ENCODE measurements at places on chromosomes 2 and 18. TPM values are rescaled to one million over a fixed set of nuclear protein-coding genes. Genes with fewer than 3 reads are reported as not detected.

Gene EFEMP1
- total RNA-seq, result 32.2 TPM

Gene PREB
- total RNA-seq, result 38.7 TPM

Gene GKN2
- not detected for total RNA-seq

Gene DCDC2C
- total RNA-seq, result not detected

Gene ABCB11
- total RNA-seq, result 0.04 TPM

Gene HOXD12
- total RNA-seq, result not detected

Gene ANKRD29
- 0.42 TPM for total RNA-seq

Gene MGAT4A
- total RNA-seq, result 61.8 TPM

Gene SLC9A2
- 0.03 TPM for total RNA-seq

Gene IL18R1
- 1.2 TPM for total RNA-seq

Gene CFAP65
- total RNA-seq, result 0.14 TPM

Gene REG3G
- 3,262 TPM for total RNA-seq

Gene PRADC1
- total RNA-seq, result 15.1 TPM

Gene CDCA7
- 0.87 TPM for total RNA-seq

Gene PTPRM
- total RNA-seq, result 14.5 TPM

Gene APCDD1
- total RNA-seq, result 17.7 TPM

Gene SKOR2
- not detected for total RNA-seq

Gene PCARE
- not detected for total RNA-seq

Gene AGAP1
- 16.2 TPM for total RNA-seq

Gene TIMM21
- total RNA-seq, result 8.0 TPM

Gene CXCR2
- not detected for total RNA-seq

Gene CGREF1
- 0.42 TPM for total RNA-seq

Gene CRYBA2
- 8.8 TPM for total RNA-seq

Gene NMS
- total RNA-seq, result not detected

Gene MARCO
- total RNA-seq, result 3.6 TPM

Gene HOXD8
- total RNA-seq, result 0.58 TPM

Gene ALPG
- not detected for total RNA-seq

Gene HJURP
- not detected for total RNA-seq

Gene PRKAG3
- total RNA-seq, result not detected

Gene FNDC4
- 3.1 TPM for total RNA-seq

Gene MYO1B
- 61.7 TPM for total RNA-seq

Gene ERFE
- total RNA-seq, result 0.88 TPM

Gene RHBDD1
- total RNA-seq, result 28.9 TPM

Gene GBX2
- total RNA-seq, result not detected

Gene PDE11A
- 1.6 TPM for total RNA-seq

Gene LCT
- total RNA-seq, result not detected

Gene SLC5A7
- total RNA-seq, result not detected

Gene RAB27B
- total RNA-seq, result 5.2 TPM

Gene SOWAHC
- 5.3 TPM for total RNA-seq

Gene FRZB
- 2.2 TPM for total RNA-seq

Gene UGT1A5
- total RNA-seq, result not detected

Gene VSNL1
- 0.92 TPM for total RNA-seq

Gene PDCD1
- 0.34 TPM for total RNA-seq

Gene CREB1
- total RNA-seq, result 16.7 TPM

Gene DOK6
- total RNA-seq, result 1.2 TPM

Gene DAW1
- 0.25 TPM for total RNA-seq

Gene DSC3
- total RNA-seq, result 0.09 TPM
